NCI-H1694 treated with DMSO at 0.1 percent for 48 hours (cell line): ENCODE measurements at places on chromosomes 6 and 20.

DNA sequence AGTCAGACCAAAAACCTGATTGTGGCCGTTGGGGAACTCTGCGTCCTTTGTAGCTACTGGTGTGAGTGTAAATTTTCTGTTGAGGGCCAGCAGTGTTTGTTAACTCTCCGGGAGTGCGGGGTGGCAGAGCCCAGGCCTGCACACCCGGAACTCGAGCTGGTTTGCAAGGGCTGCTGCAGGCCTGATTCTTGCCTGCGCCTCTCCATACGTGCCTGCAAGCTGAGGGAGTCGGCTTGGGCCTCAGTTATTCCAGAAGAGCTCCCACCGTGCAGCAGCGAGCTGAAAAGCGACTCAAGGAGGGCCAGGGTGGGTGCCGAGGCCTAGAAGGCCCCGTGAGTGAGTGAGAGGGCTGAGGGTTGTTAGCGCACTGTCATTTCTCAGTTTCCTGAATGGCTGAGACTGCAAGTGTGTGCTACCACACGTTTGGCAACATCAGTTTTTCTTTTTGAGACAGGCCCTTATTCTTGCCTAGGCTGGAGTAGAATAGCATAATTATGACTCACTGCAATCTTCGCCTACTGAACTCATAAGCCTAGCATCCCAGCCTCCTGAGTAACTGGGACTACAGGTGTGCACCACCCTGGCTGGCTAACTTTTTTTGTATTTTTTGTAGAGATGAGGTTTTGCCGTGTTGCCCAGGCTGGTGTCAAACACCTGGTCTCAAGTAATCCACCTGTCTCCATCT lies 33.9 kb upstream of the KIF13A start:
- no peak for DNase-seq

GRCh38 chr6:24536466-24536865 lies 41.7 kb downstream of the ALDH5A1 start:
- DNase-seq: no peak

GRCh38 chr6:47729019-47729418 lies 30.6 kb downstream of the ADGRF4 start:
- DNase-seq: no peak

GRCh38 chr6:168671863-168672546 lies 231.0 kb downstream of the SMOC2 start:
- DNase-seq: no peak

DNA sequence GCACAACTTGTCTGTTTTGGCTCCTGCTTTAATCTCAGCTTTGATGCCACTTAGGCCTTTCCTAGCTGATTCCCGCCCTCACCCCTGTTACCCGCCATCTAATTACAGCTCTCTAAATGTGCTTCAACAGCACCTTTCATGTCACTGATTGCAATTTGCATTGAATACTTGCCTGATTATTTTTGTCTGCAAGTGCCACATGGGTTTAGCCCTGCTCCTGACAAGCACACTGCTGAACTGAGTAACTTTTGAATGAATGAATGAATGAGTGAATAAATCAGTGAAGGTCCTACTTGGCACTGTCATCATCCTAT lies 591 bp upstream of the DCBLD1 start:
- no peak for DNase-seq

DNA sequence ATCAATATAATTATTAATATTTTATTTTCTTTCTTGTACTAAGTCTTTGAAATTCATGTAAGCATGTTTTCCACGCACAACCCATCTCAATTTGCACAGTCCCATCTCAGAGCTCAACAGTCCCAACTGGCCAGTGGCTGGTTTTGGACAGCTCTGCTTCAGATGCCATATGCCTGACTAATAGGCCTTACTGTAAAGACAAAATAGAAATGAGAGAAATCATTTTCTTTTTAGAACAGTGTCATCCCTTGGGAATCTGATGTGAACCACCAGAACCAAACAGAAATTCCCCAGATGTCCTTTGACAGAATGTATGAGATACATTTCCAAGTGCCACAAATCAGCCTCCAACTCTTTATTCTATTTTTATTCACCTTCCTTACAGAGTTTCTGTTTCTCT lies 338.9 kb downstream of the ESR1 start:
- no peak for DNase-seq

DNA sequence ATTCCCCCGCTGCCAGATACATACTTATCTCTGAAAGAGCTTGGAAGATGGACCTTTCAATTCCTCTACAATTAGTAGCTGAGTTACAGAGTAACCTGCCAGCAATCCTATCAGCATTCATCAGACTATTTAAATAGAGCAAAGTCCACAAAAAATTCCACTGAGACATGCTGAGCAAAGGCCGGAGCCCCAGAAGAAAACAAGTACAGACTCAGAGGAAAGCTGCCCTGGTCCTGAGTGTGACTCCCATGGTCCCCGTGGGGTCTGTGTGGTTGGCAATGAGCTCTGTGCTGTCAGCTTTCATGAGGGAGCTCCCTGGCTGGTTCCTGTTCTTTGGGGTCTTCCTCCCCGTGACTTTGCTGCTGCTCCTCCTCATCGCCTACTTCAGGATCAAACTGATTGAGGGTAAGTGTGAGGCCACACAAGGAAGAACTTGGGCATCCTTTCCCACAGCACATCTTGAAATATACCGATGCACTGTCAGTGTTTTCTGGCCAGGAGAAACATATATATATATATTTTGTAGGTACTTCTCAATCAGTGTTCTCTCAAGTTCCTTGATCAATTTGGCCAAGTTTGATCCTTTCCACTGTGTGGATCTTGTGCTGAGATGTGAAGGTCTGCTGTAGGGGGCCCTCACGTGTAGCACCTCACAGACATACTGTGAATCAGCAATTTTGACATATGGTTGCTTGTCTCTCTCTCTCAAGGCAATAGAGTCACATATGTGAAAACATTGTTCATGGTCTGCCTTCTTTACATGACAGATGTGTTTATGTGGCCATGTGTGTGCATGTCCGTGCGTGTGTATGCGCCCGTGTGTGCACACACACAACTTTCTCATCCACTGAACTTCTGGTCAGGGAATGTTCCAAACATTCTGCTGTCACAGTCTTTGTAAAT lies at the start of gene SMLR1:
Gene SMLR1, plus strand, starts transcription at position 160 of the 903 bp plus-strand sequence. Its CDS starts 8 bp downstream, at position 168.
- DNase-seq: no peak

DNA sequence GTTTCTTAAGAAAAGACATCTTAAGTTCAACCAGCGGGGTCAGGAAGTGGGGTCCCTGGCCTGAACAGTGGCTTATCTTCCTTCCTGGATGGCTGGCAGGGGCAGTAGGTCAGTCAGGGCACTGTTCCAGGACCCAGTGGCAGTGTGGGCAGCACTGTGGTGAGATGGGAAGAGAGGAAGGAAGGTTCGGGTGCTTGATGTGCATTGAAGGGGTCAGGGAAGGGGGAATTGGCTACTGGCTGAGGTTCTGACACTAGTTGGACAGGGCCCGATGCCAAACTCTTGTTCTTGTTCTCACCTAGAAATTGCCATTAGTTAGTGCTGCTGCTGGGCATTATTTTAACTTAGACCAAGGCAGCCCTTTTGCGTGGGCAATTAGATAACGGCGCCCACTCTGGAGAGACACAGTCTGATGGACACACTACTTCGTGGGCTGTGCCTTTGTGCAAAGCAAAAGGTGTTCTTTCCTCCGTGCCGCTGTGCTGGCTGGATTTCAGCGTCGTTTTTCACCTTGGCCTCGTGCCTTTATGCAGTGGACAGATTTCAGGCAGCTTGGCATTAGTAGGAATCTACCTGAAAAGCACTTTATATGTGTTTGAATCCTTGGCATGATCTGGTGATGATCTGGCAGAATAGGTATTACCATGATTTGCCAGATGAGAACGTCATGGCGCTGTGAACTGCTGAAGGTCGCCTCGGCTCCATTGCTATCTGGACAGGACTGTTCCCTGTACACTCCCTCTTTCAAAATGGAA lies 30.3 kb downstream of the UTRN start:
- no peak for DNase-seq

DNA sequence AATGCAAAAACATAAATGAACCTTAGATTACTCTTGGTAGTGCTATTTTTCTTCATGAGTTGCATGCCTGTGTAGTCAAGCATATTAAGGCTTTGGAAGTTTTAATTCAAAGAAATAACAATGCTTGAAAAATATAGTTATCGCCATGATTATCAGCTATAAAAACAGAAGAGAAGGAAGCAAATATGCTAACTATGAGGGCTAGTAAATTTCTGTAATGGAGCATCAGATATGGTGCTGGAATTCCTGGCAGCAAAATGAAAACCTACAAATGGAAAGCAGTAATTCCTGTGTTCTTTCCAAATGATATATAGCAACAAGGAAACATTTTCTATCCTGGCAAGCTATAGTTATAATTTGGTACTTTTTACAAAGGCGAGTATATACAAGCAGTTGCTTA lies 29.7 kb downstream of the DOP1A start:
- no peak for DNase-seq
